Jurkat, Clone E6-1 (cell line): ENCODE measurements at places on chromosomes 5 and 9.

GRCh38 chr9:11457825-11458790 lies 845.3 kb upstream of the PTPRD start:
- no peak for DNase-seq

GRCh38 chr5:180470966-180471582 lies 23.1 kb upstream of the CNOT6 start:
- DNase-seq, result peak; percentile 52

DNA sequence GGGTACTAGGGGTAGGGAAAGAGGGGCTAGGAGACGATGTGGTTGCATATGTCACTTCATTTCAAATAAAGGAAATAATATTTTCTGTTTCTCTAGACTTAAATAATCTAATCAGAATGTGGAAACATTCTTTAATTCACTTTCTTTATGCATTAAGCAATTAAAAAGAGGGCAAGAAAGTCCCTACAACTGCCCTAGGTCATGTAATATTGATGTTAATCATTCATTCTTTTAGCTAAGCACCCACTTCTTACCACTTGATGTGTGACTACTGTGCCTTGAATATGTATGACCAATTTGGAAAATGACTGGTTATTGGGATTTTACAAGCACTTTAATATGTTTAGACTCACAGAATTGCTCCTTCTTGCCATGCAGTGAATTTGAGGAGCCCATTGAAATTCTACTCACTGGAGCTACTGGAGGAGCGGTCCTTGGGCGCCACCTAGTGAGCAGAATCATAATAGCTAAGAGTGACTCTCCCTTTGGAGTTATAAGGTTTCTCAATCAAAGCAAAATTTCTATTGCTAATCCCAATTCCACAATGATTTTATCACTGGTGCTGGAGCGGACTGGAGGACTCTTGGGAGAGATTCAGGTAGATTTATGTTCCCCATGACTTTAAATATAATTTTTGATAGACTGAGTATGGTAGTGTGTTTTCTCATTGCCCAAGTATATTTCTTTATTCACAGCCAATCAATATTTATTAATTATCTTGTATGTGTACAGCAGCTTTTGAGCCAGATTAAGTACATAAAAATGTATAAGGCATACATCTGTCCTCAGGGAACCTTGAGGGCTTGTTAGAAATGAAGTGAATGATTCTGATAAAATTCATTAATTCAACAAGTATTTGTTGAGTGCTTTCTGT lies 225.1 kb downstream of the ADGRV1 start:
- DNase-seq, result peak; percentile 39

DNA sequence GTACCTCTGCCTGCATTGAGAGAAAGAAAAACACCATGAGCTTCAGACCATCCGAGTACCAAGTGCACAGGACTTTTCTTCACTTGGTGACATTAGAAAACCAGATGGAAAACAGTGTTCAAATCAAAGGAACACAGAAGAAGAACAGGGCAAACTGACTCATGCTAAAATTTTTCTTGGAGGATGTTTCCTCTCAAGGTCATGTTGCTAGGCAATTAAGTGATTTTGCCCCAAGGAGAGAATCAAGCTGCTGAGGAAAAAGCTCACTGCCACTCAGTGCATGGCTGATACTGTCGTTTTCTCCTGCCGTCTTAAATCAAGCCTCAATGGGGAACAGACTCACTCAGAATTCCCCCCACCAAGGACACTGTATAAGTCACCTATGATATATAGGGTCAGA lies 57.9 kb upstream of the SIMC1 start:
- no peak for DNase-seq

DNA sequence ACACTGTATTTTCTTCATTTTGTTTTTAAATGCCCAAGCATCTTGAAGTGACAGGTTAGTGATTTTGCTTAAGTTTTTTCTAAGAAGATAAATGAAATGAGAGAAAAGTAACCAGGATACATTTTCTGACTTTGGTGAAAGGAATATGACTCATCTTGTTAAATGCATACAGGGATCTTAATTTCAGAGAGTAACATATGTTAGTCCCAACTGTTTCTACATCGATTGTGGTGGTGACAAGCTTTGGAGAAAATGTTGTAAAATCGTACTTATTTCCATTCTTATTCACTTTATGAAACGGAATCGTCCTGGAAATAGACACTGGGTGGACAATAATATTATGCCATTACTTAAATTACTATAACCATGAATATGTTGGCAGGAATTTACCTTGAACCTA lies 107.5 kb downstream of the KCNN2 start:
- no peak for DNase-seq

DNA sequence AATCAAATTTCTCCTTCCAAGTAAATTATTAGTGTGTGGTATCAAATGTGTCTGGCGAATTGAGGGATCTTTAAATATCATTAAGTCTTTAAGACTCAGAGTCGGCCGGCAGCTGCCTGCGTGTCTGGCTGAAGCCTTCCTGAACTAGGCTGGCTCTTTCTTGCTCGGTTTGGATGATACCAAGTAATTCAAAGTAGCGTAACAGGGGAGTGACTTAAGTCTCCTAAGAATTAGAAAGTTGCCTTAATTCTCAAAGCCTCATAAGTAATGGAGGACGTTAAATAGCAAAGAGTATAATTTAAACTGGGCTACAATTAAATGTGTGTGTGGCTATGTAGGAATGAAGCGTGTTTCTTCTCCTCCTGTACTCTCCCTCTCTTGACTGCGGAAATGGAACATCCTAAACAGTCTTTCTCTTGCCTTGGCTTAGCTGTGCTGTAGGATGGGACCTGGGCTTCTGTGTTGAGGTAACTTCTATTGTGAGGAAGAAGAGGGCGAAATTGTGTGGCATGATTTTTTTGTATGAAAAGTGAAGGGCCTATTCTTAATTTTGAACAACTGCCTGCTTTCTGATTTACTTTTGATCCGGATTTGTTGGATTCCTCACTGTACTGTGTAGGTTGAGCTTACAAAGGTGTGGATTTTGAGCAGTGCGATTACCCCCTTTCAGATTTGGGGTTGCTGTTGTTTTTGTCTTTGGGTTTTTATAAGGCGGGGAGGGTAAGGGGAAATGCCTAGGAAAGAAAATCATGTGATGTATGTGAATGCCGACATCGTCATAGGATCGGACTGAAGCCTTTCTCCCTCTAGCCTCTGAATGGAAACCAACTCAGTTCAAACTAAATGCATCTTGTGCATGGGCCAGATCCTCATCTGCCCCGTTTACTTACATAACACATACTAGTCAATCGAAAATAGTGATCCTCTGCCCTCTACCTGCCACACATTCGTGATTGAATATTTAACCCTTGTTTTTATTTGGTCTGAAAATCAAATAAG lies 29.9 kb downstream of the CPEB4 start:
- peak; percentile 88 for DNase-seq

DNA sequence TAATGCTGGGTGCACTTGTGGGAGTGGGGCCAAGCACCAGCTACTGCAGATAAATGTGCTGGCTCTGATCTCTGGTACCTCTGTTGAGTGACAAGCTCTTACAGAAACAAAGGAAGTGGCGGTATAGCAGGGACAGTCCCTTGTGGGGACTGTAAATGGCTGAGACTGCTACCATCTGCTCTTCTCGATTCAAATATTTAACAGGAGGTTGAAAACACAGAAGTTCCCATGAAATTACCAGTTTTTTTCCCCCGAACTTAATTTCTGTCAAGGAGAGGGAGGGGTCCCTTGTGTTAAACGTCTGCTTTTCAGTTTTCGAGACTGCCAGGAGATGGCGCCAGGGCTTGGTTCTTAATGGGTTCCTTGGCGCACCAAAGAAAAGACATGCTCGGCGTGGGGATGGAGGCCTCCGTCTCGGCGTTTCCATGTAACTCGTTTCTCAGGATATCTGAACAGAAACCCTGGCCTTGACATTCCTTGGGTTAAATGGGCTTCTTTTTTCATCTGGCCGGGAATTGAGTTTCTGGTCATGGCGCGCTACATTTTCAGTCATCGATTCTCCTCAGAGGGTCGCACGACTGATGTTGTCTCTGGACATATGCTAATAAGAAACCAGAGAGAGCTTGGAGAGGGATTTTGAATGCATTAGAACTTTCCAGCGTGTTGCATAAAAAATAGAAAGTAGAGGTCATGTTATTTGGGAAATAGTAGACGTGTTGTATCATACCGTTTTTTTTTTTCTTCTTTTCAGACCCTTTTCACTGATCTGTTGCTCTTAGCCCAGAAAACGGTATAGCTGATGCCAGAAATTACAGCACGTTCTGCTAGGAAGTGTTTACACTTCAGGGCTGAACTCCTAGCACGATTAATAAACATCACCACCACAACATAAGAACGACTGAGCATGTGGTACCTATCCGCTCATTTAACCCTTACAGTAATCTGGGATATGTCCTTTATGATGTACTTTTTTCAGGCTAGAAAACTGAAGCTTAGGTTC lies 64.0 kb downstream of the CARTPT start:
- peak; percentile 18 for DNase-seq

GRCh38 chr5:163564321-163564938 lies 59.0 kb downstream of the MAT2B start:
- peak; percentile 52 for DNase-seq

GRCh38 chr5:126961702-126962101 lies 68.7 kb downstream of the MARCHF3 start:
- no peak for DNase-seq

- DNase-seq, result no peak
Measured at GRCh38 chr5:60673334-60673733, 26.6 kb downstream of the DEPDC1B start.

DNA sequence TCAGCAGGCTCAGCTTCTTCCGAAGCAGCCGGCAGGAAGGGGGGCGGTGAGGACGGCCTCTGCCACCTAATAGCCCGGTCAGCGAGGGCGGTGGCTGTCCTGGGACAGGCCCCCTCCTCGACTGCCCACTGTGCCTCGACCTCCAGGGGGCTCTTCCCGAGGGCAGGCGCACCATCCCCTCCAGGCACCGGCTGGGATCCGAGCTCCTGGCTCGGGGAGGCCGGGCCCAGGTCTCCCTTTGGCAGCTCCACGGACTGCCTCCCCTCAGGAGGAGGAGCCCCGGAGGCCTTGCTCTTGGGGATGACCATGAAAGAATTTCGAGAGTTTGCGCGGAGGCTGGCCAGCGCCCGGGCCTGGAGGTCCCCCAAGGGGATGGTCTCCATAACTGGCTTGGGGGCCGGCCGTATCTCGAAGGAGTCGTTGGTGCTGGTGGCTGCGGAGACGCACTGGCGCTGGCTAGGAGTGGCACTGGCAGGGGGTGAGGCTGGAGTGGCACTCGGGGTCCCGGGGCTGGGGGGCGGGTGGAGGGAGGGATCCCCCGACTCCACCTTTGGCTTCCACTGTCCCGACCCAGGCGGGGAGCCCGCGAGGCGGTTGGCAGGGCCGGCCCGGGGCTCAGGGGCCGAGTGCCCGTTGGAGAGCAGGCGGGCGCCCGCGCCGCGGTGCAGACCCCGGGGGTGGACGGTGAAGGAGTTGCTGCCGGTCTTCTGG lies 975 bp downstream of the TPRN start:
- no peak for DNase-seq

DNA sequence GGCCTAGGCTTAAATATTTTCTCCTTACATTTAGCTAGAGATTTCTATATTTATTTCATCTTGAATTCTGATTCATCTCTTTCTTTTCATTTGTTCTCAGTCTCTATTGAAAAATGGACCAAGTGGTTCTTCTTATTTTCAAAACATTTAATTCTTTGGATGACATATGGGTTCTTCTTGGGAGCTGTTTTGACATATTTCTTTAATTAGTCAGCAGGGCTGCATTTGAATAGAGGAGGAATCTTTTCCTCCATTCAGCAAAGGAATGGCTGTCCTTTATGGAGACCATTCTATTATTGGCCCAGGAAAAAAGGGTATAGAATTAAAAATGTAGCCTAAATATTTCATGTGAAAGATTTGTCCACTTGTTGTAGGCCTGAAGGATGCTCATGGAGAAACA lies 109.9 kb downstream of the RPS23 start:
- DNase-seq, result no peak

DNA sequence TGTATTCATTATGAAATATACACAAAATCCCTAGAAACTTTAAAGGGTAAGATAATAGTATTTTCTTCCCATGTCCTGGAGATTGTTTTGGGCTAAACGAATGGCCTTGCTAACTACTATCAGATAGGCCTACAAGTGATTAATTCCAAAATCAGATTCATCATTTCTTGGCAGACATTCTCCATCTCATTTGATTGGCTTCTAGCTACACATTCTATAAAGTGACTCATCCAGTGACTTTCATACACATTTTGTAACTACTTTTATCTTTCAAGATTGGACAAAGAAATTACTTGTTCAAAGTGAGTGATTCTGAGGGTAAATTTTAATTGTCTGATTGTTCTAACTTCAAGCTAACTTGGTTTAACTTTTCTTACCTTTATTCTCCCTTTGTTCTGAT lies 93.3 kb downstream of the RAPGEF6 start:
- DNase-seq, result no peak

DNA sequence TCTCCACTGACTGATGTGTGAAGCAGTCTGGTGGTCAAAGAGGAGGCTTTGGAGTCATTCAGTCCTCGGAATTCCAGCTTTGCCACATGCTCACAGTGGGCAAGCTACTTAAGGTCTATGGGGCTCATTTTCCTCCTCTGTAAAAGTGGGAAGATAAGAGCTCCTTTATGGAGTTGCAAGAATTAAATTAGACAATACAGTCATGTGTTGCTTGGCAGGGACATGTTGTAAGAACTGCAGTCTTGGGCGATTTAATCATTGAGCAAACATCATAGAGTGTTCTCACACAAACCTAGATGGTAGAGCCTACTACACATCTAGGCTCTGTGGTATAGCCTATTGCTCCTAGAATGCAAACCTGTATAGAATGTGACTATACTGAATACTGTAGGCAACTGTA lies 253.9 kb downstream of the SH3GL2 start:
- no peak for DNase-seq

DNA sequence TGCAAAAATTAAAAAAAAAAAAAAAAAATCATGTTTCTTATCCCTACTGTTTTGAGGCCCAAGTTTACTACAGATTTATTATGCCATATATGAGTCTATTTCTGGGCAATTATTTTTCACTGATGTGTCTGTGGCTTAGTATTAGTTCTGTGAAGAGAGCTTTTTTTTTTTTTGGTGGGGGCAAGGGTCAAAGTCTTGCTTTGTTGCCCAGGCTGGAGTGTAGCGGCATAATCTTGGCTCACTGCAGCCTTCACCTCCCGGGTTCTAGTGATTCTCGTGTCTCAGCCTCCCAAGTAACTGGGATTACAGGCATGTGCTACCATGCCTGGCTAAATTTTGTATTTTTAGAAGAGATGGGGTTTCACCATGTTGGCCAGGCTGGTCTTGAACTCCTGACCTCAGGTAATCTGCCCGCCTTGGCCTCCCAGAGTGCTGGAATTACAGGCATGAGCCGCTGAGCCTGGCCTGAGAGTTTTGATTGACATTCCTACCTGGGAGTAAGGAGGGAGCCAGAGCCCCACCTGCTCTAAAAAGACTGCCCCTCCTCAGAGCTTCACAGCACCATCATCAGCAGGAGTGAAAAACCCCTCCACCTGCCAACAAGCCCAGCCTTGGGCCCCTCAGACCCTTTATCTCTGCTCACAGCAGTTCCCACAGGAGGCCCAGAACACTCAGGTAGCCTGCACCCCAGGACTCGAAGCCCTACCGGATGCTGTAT lies 36.1 kb upstream of the JADE2 start:
- DNase-seq, result no peak

GRCh38 chr9:97412626-97413385 lies 910 bp downstream of the TDRD7 start:
- DNase-seq, result no peak
